Astrocyte (in vitro differentiated cells and primary cell): ENCODE measurements at places on chromosomes 16 and 17. TPM values are rescaled to one million over a fixed set of nuclear protein-coding genes. Genes with fewer than 3 reads are reported as not detected.

Gene TPSAB1
- total RNA-seq = not detected in 2 replicates

Gene MSI2
- total RNA-seq = 53.7 and 67.9 TPM in 2 replicates

DNA sequence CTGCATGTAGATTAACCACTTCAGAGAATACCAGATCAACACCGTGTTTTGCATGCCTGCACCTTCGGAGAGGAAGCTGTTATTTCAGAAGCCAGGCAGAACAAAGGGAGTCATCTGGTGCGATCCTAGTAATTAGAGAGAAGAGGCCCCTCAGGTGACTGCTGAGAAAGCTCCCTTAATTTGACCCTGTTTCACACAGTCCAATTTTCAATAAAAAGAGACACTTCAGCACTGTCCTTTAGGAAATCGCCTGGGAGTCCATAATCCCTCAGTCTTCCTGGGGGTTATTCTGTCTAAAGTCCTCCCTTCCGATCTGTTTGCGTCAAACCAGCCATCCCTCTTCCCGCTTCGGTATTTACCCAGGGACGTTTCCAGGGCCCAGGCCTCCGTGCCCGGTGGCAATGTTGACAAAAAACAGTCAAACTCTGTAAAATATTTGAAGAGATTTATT, 23.4 kb upstream of the TNRC6C start:
- H3K36me3 ChIP-seq = no peaks in the 10 kb centered on the region
- H3K27me3 ChIP-seq = peaks cover 23% of the 10 kb centered on the region
- no peak overlapping the region for H3K27ac ChIP-seq
- DNase-seq = no peak

GRCh38 chr17:31490019-31490650, 98.7 kb downstream of the RAB11FIP4 start:
- H3K36me3 ChIP-seq = no peaks in the 10 kb centered on the region
- no peak overlapping the region for H3K4me3 ChIP-seq

GRCh38 chr16:8863594-8864424, 5.0 kb downstream of the CARHSP1 start:
- H3K27me3 ChIP-seq = no peaks in the 10 kb centered on the region
- peaks cover 35% of the 10 kb centered on the region for H3K4me1 ChIP-seq
- no peaks in the 10 kb centered on the region for H3K36me3 ChIP-seq
- no peak overlapping the region for H3K27ac ChIP-seq
- no peak overlapping the region for H3K4me3 ChIP-seq
